ENCODE measurements at places on chromosomes 3 and 15.

DNA sequence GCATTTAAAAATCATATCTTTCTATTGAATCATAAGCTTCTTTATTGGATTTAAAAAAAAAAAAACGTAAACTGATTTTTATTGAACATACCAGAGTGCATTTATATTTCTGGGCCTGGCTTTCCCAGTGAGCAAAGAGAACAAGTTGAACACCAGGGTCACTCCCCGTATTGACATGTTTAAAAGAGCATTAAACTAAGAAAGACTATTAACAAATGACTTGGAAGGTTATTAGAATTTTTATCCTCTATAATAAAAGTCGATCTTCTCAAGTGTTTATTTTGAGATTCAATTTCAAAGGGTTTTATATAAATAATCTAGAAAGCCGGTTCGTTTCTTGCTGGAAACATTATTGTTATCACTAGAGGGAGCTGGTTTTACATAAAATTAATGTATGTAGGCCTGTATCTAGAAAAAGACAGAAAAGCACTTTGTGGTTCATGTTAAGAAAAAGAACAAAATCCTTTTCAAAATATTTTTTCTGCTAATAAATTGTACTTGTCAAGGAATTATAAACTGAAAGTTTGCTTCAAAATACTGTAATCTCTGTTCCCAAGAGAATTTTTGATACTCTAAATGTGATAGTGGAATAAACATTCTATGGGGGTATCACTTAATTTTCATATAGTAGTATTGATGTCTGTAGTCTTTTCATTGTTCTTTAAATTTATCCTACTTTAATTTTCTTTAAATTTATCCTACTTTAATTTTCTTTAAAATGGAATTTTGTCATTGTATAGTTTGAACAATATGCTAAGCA is 321.8 kb upstream of the MME start:
- DNase-seq = no peak

DNA sequence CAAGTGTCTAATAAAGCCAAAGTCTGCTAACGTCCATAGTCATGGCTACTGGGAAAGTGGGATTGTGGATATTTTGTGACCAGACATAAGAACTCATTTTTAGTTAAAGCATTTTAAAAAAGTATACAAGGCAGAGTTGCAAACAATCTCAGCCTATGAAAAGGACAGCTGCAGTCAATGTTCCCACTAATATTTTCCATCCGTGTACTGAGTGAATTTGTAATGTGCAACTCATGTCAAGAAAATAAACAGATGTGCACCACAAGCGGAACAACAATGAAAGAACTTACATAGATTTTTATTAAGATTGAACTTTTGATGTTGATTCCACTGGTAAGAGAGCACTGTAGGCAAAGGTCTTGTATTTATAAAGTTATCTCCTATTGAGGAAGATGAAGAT is 231.3 kb upstream of the SEMA6D start:
- DNase-seq = no peak

GRCh38 chr3:168116279-168116678 is 20.6 kb upstream of the GOLIM4 start:
- no peak for DNase-seq

GRCh38 chr15:52658955-52659354 is 20.2 kb downstream of the ATOSA start:
- no peak for DNase-seq

DNA sequence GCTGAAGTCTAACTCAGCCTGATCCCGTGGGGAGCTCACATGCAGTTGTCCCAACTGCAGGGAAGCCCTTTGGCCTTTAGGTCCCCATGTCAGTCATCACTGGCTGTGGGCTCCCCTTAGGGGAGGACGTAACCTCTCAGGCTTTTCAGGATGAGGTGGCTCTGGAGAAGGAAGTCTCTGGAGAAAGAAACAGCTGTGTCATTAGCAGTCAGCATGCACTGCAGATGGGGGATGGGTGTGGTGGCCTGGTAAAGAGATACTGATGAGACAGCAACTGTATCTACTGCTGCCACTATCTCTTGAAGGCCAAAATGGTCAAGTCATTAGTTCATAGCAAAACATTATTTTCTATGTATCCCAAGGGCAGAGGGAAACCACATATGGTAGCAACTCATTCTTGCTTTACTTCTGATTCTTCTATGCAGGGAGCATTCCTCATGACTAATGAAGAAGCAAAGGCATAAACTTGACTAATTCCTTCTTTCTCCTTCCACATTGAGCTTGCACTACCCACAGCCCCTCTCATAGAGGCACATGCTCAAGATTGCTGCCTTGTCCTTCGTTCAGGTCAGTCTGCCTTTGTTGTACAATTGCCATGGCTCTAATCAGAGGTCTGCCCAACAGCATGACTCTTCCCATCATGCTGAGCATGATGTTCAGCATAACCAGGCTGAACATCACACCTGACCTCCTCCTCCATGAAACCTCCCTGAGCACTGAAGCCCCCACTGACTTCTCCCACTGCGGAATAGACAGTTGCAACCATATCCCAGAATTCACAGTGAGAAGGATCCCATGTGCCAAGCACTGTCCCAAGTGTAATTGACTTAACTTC is 47.8 kb upstream of the TMEM158 start:
- no peak for DNase-seq

GRCh38 chr3:183775781-183776180 is 49.6 kb downstream of the MAP6D1 start:
- DNase-seq = no peak

DNA sequence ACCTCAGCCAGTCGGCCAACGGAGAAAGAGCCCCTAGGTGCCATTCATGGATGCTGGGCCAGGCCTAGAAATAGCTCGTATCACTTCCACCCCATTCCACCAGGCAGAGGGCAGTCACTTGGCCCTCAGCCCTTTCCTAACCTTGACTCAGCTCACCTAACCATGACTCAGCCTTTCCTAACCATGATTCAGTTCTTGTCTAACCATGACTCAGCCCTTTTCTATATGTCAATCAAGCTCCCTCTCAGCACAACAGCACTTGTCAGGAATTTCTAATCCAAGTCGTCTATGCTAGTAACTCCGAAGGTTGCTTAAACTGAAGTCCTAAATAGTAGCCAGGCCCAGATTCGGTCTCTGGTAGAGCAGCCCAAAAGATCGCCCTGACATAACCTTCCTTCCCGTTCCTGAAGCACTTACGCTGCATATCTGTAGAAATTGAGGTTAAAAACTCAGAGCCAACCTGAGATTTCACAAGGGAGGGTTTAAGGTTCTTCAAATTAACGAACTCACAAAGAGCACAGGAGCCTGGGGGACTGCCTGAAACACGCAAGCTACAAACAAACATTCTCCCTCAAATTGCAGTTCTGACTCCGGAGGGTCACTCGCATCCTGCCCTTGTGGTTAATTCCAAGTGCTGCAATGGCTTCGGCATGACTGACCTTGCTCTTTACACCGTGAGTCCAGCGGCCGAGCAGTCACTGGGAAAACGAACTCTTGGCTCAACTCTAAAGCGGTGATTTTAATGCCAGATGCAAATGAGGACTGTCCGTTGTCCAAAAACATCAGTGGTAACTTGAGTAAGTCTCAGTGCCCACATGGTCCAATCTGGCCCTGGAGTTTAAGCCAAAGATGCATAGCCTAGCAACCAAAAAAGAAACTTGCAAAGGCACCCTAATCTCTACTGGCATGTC is 99.9 kb downstream of the ADAMTS17 start:
- no peak for DNase-seq

- peak; percentile 79 for DNase-seq
Observed at GRCh38 chr15:64460206-64460723, at the start of gene ZNF609. ZNF609 (plus strand) TSS chr15:64460578; CDS start chr15:64499420, 38,842 bp downstream.

- no peak for DNase-seq
Observed at GRCh38 chr15:25700916-25701315, 162.2 kb downstream of the ATP10A start.

DNA sequence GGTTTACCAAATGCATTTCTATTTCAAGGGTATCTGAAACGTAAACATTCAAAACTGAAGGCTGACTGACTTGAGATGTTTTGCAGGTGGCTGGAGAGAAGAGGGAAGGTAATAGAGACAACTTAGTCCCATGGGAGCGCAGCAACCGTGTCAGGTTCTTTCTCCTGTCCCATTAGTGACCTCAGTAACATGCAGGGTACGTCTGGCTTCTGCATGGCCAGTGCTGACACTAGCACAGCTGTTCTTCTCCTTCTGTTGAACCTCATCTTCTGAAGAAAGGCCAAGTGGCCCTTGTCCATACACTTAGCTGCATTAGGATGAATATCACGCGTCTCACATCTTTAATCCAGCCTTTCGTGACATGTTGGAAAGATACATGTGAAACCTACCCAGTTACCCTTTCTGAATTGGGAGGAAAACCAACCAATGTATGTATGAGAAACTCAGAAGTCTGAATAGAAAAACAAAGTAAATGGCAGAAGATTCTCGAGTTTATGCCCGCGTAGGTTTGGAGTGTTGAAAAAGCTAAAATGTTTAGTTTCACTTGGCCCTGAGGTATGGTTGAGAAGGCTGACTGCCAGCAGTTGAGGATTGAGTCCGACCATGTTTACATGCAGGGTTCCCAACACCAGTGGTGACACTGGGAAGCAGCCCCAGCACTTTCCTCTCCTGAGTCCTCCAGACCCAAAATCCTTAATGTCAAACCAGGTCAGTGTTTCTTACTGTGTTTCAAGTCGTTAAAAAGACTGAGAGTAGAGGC is 10.3 kb downstream of the NCBP2 start:
- DNase-seq = no peak

- no peak for DNase-seq
Observed at GRCh38 chr15:78875107-78875914, 2.6 kb downstream of the MORF4L1 start.

DNA sequence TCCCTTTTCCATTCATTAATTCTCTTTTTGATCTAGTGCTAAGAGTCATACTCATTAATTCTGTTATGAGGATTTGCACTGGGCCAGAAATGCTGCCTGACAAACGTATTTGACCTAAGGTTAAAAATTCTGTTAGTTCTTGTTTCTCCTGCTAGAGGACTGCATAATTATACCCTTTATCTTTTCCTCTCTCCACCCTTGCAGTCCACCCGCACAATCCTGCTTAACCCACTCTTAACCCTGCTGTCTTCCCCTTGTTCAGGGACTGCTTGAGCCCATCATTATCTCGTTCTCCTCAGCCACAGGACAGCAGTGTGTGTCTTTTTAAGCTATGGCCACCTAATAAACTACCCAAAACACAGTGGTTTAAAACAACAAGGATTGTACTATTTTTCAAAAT is 31.1 kb upstream of the DYNC1LI1 start:
- DNase-seq = no peak

DNA sequence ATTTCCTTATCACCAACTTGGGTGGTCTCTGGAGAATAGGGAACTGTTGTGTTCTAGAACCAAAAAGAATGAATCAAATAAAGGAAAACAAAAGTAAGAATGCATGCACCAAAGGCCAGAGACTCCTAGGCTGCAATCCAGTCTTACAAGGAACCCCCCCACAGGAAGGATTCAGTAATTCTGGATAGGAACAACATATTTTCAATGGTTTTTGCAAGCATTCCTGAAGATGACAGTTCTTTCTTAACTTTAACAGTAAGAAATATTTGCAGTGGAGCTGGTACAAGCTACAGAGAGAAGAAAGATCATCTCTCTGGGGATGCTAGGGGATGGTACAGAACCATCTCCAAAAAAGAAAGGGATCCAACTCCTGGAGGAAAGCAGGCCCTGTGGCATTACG is 116.2 kb upstream of the CHRM5 start:
- DNase-seq = no peak

- DNase-seq = no peak
Observed at GRCh38 chr3:16897254-16897926, 12.6 kb downstream of the PLCL2 start.

DNA sequence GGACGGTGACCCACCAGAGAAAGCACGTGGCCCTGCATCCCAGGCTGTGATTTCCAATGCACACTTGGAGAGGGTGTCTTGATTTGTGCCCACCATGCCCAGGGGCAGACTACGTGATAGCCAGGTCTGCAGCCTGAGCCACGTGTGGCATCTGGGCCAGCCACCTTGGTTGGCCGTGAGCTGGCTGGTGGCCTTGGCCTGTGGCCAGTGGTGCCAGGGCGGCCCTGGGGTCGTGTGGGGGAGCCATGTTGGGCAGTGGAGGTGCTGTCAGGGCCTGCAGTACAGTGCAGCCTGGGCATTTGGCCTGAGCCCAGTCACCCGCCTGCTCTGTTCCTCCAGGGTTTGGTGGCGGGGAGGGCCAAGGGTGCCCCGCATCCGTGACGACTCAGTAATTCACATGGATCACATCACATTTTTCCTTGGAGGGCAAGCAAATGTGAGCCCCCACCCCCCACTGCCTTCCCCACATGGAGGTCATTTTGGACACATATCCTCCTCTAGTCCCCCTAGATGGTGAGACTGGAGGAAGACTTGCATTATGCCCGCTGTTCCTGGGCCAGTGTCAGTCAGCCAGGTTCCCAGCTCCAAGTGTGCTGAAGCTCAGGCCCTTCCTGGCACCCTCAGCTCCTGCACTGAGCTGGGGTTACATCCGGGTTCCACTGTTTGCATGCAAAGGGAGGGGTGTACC is 201.4 kb downstream of the UBE3A start:
- DNase-seq = no peak

DNA sequence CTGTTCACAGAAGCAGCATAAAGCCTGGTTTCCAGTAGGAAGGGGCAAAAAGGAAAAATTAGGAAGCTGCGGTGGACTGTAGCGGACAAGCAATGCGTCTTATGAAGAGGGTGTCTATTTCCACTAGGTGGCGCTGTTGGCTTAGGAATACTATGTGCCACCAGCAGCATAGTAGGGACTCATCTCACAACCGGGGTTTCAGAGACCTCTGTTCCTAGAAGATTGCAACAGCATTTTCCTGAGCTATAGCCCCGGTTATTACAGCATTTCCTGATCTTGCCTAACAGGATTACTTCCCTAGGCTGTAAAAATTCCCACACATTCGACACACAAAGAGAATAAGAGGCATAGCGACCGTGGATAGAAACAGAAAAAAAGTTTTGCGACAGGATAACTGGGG is 683.0 kb downstream of the TBL1XR1 start:
- no peak for DNase-seq

DNA sequence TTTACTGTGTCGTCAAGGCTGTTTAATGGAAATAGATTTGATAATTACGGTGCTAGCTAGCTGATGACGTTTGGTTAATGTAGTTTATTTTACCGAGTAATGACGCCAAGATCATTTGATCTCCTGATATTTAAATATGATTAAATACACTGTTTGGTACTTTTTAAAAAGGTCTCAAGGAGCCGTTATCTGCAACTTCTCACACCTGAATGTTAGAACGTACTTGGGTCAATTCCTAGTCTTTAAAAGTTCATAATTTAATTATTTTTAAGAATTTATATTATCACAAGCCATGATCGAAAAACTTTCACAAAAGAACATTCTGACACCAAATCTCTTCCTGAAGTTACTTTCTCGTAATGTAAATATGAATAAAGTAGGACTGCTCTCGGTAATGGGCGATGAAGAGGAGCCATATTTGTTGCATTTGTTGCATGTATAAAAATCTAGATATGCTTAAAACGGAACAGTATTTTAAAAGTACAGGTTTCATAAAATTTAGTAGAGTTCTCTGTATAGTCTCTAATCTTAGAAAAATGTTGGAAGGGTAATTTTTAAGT is 16.2 kb upstream of the CHD2 start:
- no peak for DNase-seq

- DNase-seq = no peak
Observed at GRCh38 chr3:132225664-132226063, 91.5 kb upstream of the ACP3 start.

GRCh38 chr3:146306656-146307455 is 56.0 kb upstream of the PLSCR4 start:
- no peak for DNase-seq

- no peak for DNase-seq
Observed at GRCh38 chr3:72582211-72582878, 265.9 kb downstream of the SHQ1 start.
